Fibroblast of skin of left quadriceps (primary cell): ENCODE measurements at places on chromosomes 2 and 18.

GRCh38 chr18:4040391-4041092 is 414.6 kb downstream of the DLGAP1 start:
- no peak for DNase-seq

- DNase-seq: no peak
Observed at GRCh38 chr18:34023471-34023870, 201.2 kb downstream of the NOL4 start.

GRCh38 chr2:108228006-108228405 is 11.8 kb upstream of the SULT1C3 start:
- no peak for DNase-seq

- no peak for DNase-seq
Observed at GRCh38 chr18:49697757-49698524, 115.4 kb downstream of the ACAA2 start.

DNA sequence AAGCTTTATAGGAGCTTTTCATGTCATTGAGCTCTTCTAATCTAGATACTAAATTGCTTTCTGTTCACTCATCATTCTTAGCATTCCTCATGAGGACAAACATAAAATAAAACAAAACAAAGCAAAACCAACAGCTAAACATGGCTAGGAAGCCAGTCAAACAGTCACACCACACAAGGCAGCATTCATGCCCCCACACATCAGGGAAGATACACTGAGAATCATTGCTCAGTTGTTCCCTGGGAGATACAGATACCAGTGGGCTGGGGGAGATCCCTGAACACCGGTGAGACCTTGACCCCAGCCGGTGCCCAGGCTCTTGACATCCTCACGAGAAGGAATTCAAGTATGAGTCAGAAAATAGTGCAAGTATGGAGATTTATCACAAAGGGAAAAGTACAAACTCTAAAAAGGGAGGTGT is 177.9 kb upstream of the ARL4C start:
- DNase-seq: no peak

DNA sequence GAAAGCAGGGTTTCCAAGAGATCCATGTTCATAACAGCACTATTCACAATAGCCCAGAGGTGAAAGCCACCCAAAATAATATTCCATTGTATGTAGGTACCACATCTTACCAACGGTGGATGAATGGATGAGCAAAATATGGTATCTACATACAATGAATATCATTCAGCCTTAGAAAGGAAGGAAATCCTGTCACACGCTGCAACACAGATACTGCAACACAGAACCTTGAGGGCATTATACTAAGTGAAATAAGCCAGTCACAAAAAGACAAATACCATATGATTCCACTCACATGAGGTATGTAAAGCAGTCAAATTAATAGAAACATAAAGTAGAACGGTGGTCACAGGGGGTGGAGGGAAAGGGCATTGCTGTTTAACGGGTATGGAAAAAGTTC is 155.7 kb downstream of the DTNB start:
- no peak for DNase-seq

- DNase-seq: no peak
Observed at GRCh38 chr2:10064932-10065772, 15.1 kb downstream of the CYS1 start.

DNA sequence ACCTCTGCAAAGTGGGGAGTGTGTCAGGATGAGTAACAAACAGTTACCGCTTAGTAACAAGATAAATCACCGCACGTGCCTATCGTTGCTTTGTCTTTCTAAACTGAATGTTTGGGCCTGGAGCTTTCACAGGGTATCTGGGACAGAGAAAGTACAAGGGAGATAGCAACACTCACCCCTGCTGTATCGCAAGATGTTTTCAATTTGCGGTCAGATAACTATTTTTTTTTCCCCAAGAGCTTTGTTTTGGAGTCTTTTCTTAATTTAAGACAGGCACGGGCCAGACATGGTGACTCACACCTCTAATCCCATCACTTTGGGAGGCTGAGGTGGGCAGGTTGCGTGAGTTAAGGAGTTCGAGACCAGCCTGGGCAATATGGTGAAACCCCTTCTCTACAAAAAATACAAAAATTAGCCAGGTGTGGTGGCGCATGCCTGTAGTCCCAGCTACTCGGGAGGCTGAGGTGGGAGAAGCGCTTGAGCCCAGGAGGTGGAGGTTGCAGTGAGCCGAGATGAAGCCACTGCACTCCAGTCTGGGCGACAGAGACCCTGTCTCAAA is 146.6 kb downstream of the GBX2 start:
- DNase-seq: peak; percentile 55
